ENCODE measurements at places on chromosomes 7 and 10.

GRCh38 chr10:79020015-79020491 is 48.7 kb upstream of the ZMIZ1 start:
- DNase-seq: no peak

DNA sequence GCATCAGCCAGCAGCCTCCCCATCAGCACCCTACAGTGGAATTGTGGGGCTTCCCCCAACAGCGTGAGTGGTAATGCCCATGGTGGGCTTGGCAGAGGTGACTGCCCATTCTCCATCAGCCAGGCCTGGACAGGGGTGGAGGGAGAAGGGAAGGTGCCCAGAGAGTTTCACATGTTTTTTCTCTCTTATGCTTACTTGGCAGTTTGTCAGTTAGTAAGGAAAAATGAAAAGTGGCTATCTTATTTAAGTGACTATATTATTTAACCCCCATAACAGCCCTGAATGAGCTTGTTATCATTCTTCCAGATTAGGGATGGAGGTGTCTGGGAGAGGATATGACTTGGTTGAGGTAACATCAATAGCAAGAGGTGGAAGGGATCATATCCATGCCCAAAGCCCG is 921.7 kb downstream of the GRID1 start:
- DNase-seq: no peak

GRCh38 chr10:93147281-93147680 is 73.6 kb downstream of the CYP26A1 start:
- DNase-seq: no peak

DNA sequence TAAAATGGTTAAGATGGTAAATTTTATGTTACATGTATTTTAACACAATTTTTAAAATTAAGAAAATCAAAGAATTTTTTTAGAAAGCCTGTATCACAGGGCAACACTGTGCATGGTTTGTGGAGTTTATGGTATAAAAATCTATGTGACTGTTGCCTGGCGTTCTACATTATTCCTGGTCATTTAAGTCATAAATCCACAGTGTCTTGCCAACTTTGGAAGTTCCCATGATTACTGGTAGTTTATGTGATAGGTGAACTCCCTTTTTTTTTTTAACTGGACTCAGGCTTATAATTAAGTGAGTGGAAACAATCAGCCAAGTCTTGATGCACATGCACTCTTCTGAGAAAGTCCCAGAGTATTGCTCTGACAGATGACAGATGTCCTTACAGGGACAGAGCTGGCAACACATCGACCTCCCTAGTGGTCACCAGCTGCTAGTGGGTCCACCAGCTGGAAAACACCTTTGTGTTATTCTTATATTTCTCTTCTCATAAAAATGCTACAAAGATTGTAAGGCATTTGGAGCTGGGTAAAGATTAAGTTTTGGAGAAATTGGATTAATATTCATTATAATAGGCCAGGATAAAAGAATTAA is 8.8 kb upstream of the STN1 start:
- no peak for DNase-seq

GRCh38 chr7:137328373-137329120 is 15.0 kb downstream of the PTN start:
- DNase-seq: no peak

GRCh38 chr7:98254951-98255610 is 3.0 kb upstream of the TECPR1 start:
- DNase-seq: no peak

DNA sequence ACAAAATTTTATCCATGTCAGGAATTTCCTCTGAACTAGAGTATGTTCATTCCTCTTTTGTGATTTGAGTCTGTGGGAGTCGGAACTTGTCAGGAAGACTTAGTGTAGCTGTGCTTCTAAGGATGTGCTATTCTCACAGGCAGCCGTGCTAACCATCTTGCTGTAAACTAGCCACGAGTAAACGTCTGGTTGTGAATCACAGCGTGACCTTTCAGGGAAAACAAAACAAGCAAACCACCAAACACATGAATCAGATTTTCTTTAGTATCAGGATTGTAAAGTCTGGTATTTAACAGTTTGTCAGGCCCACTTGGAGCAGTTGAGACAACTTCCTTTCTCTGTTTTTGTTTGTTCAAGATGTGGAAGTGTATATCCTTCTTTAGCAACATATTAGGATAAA is 32.0 kb downstream of the AUTS2 start:
- no peak for DNase-seq
